ENCODE measurements at places on chromosomes 5 and 9.

DNA sequence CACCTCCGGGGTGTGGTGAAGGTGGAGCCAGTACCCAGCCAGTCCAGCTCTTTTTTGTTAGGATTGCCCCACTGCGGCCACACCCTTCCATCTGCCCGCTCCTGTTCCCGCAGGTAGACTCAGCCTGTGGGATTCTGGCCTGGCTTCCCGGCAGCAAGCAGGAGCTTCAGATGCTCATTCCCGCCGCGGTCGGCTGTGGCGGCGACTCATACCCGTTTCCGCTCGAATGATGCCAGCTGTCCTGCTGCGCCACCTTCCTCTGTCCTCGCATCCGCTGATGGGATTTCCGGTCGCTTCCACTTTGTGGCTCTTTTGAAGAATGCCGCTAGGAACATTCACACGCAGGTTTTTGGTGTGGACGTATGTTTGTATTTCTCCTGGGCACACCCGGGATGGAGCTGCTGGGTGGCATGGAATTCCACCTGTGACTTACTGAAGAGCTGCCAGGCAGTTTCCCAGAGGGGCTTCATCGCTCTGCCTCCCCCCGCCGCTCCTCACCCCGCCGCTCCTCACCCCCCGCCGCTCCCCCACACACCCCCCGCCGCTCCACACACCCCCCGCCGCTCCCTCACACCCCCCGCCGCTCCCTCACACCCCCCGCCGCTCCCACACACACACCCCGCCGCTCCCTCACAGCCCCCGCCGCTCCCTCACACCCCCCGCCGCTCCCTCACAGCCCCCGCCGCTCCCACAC is 60.3 kb downstream of the TENT4A start:
- no peak for DNase-seq

DNA sequence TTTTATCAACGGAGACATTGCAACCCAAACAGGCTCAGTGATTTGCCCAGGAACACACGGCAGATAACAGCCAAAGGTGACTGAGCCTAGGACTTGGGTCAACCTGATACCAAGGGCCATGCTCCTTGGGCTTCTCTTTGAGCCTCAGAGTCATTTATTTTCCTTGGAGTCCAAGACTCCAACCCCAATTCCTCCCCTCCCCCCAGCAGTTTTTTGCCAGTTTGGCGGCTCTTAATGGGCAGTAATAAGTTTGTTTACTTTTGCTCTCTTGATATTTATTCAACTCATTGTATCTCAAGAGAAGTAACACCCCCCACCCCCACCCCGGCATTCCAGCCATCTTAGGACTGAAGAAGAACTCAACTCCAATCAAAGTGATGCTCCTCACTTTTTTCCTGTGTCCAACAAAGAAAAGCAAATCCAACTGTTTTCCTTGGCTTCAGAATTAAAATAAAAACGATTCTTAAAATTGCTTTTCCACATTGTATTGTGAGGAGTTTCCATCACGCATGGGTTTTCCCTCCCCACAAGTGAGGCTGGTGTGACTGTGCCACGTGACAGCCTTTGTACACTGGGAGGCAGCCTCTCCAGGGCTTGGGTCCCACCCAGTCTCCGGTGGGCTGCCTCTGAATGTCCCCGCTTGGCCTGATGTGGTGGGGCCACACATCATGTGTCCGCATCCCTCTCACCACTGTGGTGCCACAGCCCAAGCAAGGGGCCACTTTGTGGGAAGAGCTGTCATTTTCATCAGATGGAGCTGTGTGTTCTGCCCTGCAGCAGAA is 9.1 kb downstream of the ANGPTL2 start:
- DNase-seq, result no peak

DNA sequence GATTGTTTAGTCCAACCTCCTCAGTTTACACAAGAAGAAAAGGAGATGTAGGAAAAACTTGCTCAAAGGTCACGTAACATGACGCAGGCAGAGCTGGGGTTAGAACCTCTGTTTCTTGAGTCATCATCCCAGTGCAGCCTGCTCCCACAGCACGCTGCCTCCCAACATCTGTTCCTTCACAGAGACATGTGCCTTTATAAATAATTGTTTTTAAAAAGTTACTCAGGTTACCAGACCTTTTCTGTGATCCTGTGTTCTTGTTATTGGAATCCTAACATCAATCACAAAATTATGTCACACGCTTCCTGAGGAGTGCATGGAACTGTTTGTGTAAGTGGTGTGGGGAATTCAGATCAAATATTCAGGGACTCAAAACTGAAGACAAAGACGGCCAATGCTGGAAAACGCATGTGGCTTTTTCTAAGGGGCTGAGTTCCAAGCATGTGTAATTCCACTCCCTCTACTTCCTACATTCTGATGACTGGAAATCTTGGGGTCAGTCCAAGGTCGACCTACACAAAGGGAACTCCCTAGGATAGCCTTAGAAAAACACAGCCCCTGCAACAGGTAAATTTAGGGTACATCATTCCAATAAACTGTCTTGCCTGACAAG is 184.3 kb downstream of the TSSK1B start:
- DNase-seq, result no peak

- no peak for DNase-seq
Measured at GRCh38 chr5:109411627-109412026, 1.9 kb upstream of the PJA2 start.

DNA sequence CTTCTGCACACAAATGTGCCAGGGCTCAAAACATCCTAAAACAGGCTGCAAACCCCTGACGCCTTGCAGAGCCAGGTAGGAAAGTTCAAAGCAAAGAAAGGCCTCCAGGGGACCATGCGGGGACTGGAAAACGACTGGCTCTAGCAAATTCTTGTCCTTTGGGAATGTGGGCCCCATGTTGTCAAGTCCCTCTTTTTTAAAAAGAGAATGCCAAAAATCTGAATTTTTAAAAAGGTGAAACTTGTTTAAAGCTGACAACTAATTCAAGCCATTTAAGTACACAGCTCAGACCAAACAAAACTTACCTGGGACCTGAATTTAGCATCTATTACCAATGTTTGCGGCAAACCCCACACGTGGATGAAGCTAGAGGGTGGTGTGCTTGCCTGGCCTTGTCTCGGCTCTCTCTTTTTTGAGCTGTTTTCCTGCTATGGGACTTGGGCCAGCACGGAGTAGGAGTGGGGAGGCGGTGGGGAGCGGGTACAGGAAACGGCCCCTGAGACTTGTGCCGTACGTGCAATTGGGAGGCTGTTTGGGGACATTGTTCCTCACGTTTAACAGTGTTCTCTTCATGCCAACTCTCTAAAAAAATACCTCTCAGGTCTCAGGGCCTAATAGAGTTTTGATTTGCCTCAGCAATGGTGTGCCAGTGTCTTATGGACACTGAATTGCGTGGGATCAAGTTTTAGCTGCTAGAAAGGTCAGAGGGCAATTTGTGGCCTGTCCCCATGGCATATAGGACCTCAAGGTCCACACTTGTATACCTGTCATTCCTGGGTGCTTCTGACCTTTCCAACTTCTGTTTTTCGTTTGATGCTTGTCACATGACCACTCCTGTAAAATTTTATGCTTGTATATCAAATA is 15.1 kb upstream of the PHF19 start:
- DNase-seq, result peak; percentile 51

GRCh38 chr9:104304925-104305324 is 199.1 kb upstream of the OR13F1 start:
- DNase-seq, result no peak

DNA sequence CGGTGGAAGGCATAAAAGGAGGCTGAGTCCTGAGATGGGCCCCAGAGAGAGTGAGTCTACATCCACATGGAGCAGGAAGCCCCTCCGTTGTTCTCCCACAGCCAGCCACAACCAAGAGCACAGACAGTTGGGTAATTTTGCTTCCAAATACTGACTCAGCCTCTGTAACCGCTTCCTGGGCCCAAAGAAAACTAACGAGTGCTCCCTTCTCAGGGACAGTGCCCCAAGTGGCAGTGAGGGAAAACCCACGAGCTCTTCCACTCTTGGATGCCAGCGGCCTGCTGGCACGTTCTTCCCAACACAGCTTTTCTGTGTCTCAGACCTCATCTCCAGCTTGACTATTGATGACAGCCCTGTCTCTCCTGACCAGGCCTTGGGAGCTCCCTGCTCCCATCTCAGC is 207.6 kb downstream of the FSTL4 start:
- no peak for DNase-seq

GRCh38 chr5:132418881-132419280 is 49.4 kb downstream of the SLC22A5 start:
- DNase-seq, result no peak

DNA sequence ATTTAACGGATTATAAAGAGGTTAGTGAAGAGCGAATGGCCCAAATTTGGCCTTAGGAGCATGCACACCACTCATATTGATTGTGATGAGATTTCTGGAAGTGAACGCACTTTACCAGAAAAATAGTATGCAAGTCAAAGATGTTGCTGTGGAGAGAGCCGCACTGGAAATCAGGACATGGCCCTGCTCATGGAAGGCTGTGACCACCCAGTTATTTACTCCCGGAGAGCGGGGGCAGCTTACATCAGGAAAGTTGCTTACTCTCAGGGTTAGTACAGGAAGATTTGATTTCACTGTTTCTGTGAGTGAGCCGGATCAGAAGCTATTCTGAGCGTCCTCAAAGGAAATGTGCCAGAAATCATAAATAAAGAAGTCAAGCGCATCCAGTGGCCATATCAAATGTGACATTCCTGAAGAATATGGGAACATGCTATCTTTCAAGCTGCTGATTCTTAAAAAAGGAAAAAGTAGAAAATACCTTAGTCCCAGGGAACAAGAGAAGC is 42.9 kb upstream of the STRBP start:
- DNase-seq, result no peak

DNA sequence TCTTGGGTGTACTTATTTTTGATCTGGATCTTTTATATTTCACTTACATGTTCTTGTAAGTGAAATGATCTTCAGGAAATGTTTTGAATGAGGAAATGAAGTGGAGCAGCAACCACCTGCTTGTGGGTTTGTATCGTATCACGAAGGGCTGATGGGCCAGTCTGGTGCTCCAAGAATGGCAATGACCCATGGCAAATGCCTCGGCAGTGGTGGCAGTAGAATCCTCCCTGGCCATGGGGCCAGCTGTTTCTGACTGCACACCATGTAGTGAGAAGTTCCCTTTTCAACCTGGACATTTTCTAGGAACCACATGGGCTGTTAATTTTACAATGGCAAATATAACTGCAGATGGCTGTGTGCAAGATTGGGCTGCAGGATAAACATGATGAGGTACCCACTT is 29.9 kb downstream of the MAT2B start:
- DNase-seq, result no peak

DNA sequence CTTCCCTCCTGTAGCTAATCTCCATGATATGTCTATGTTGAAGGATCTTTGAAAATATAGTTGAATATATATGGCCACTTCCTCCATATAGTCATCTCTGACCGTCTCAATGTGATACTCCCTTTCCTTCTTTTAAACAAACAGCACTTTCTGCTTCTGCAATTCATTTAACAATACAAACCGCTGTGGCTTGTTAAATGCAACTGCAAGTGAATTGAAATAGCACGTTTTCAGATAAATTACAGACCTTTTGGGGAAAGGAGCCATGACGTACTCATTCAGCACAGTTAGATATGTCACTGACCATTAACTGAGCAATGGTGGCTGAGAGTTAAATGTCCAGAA is 82.5 kb downstream of the FBXO38 start:
- DNase-seq, result no peak

DNA sequence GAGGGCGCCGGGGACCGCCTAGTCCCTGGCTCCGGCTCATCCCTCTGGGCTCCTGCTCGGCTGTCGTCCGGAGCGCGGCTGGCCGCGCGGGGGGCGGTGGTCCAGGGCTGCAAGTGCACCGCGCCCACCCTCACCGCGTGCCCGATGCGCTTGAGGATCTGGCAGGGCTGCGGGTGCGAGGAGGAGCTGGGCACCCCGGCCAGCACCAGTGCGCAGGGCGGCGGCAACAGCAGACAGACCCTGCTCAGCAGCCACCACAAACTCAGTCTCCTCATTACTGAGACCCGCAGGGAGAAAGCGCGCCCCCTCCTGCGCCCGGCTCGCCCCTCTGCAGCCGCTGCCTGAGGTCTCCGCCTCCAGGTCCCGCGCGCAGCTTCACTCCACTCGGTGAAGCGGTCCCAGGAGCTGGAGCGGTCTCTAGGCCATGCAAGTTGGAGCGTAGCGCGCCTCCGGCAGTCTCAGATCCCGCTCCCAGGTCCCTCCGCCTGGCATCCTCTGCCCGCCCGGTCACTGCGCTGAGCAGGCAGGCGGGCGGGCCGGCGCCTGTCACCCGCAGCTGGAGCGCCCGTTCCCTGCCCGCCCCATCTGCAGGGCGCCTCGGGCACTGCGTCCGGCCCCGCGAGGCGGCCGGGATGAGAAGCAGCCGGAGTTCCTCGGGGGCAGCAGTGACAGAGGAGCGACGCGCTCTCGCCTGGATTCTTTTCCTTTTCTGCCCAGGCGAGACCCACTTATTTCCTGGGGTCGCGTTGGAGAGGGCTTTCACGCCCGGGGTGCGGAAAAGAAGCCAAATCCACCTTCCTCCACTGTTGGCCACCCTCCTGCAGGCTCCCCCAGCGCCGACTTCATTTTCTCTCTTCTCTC is 512 bp downstream of the GRIN3A start:
- no peak for DNase-seq

DNA sequence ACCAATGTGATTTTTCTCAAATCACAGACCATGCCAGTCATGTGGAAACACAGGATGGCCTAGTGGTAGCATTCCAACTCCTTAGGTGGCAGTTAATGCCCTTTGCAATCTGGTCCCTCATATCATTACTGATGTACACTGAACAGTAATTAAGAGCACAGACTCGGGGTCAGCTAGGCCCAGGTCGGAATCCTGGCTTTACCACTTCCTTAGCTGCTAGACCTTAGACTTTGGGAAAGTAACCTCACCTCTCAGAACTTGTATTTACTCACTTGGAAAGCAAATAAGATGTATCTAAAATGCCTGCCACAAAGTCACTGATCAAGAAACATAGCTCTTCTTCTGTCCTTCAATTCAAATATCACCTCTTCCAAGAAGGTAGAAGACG is 112.8 kb downstream of the MAPKAP1 start:
- no peak for DNase-seq

DNA sequence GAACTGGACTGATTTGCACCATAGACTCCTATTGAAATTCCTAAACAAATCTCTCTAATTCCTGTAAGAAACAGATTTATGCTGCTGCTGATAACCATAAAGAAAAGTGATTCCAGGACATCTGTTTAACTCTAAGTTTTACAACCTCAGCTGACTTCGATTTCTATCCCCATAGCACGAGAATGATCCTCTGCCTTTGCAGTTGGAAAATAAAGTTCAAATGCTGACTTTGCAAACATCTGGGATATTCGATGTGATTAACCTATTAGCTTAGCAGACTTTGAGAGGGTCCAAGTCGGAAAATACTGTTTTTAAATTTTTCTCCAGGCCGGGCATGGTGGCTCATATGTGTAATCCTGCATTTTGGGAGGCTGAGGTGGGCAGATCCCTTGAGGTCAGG is 247.3 kb downstream of the PSAT1 start:
- no peak for DNase-seq
